Stimulated activated CD8-positive, alpha-beta memory T cell treated with anti-CD3 and anti-CD28 coated beads, Interleukin-7, amount 100 ng/mL, for 1 hour (primary cell): ENCODE measurements at places on chromosomes 3 and 15.

- no peak for DNase-seq
Observed at GRCh38 chr15:58302832-58303231, 129.0 kb upstream of the LIPC start.

GRCh38 chr3:120399372-120399771 lies 50.2 kb upstream of the LRRC58 start:
- DNase-seq, result no peak

- DNase-seq, result no peak
Observed at GRCh38 chr15:26729581-26729980, 43.3 kb downstream of the GABRB3 start.

DNA sequence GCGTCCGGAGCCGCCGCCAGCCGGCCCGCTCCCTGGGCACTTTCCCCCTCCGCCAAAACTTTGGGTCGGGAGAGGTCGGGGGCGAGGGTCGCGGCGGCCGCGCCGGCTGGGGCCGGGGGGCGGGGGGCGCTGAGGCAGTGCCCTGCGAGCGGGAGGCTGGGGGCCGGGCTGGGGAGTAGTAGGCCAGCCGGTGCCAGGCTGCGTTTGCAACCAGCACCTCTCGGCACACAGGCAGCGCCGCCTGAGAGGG lies 452 bp downstream of the BBX start:
- no peak for DNase-seq

DNA sequence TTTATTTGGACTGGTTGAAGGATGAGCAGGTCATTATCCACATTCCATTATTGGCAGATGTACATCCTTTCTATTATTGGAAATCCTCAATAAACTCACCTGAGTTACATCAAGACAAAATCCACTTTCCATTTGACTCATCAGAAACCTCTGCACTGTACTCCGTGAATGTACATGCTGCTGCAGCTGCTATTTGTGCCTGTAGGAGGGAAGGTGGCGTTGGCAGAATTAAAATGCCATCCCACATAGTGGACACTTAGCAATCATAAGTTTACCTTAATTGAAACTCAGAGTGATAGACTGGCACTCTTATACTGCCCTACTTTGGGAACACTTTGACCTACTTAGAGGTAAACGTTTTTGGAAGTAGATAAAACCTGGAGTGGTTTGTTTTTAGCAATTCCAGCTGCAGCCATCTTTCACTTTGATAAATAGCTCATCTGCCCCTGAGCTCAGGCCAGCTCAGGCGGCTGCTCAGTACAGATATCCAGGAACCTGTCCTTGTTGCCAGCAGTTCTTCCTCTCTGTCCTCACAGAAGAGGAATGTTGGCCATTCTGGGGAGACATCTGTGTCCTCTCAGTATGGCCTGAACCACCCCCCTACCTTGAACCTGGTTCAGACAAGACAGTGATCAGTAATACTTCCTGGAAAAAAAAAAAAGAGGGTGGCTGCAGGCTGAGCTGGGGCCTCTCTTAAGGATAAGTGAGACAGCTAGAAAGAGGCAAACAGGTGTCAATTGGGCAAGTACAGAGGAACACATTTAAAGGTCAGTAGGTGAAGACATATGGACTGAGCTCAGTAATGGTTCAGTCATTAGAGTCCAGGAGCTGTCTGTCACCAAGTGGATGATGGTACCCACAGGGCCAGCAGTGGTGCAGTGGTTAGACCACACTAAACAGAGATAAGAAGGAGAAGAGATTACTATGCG lies 153.4 kb upstream of the UMPS start:
- DNase-seq, result no peak

DNA sequence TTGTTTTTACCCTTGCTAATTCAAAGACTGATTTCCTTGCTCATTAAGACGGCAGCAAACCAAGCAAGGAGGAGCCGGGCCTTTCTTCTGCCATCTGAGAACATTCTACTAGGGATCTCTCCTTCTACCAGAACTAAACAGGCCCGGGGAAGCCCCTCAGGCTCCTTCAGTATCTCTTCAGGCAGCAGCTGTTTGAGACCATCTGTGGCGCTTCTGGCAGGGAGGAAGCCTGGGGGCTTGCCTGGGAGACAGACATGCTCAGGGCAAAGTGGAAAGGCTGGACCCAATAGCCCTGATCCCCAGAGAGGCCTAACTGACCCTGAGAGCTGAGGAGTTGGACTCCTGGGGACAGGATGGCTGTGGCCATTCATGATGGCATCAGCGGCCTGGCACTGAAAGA lies 67.9 kb downstream of the FEM1B start:
- no peak for DNase-seq

DNA sequence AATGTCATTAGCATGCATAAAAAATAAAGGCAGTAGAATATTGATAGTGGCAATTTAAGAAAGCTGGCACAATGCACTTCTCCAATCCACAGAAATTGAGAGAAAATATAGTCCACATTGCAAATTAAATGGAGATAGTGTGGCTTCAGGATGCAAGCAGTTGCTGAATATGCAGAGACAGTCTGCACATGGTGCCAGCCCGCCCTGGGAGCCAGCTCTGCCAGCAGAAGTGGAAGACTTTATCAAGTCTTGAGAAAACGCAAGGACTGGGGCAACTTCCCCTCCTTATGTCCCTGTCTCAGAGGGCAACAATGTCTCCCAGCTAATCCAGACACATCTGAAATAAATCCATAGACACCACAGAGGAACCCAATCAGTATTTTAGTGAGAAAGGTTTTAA lies 57.2 kb downstream of the MB21D2 start:
- DNase-seq, result no peak

- no peak for DNase-seq
Observed at GRCh38 chr3:46673151-46674030, 20.1 kb downstream of the ALS2CL start.

GRCh38 chr15:94098921-94099573 lies 132.3 kb upstream of the MCTP2 start:
- no peak for DNase-seq

DNA sequence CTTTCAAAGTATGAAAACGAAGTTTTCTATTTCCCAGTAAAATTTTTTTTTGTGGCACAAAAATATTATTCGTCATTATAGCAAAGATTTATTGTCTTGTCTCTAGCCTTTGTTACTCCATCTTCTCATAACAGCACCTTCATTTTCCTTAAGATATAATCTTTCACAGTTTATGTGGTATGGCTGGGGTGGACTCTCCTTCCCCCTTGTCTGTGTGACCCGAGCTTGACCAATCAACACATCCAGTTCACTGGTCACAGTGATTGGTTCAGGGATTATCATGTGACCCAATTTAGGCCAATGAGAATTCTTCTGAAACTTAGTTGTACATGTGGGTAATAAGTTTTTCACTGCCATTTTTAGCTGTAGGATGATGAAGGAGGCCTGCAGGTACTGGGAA lies 71.2 kb upstream of the DCBLD2 start:
- no peak for DNase-seq
